ENCODE measurements at places on chromosomes 12 and 14. TPM values are rescaled to one million over a fixed set of nuclear protein-coding genes. Genes with fewer than 3 reads are reported as not detected.

C1S gene
- 30.7 TPM for total RNA-seq

P2RX2 gene
- not detected for total RNA-seq

LRTM2 gene
- not detected for total RNA-seq

MAP3K9 gene
- total RNA-seq, result 0.51 TPM

- peaks cover 7% of the 10 kb centered on the region for H3K4me1 ChIP-seq
- no peak overlapping the region for H3K4me3 ChIP-seq
- DNase-seq, result no peak
- H3K27me3 ChIP-seq, result peaks cover 3% of the 10 kb centered on the region
- H3K27ac ChIP-seq, result peak overlapping the region; percentile 13
- H3K36me3 ChIP-seq, result no peaks in the 10 kb centered on the region
These were observed 96.8 kb upstream of the IFNG-AS1 start for GRCh38 chr12:67892259-67893021.

DNA sequence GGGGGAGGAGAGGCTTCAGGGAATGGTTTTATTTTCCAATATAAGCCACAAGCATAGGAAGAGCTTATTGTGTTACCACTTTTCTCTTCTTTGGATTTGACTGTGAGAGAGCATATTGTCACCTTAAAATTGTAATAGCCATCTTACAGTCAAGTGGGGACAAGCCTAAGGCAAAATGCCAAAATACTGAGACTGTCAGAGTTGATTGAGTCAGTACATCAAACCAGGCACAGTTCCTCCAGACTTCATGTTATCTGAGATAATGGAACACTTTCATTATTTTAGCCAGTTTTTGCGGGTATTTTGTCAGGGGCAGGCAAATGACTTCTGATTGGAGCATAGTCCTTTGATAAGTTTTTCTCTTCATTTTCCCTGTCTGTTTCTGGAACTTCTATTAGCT, 19.5 kb upstream of the NUBPL start:
- H3K4me1 ChIP-seq, result no peaks in the 10 kb centered on the region
- H3K27me3 ChIP-seq, result peaks cover 2% of the 10 kb centered on the region
- no peak overlapping the region for H3K4me3 ChIP-seq
- DNase-seq, result no peak
- H3K27ac ChIP-seq, result no peak overlapping the region

DNA sequence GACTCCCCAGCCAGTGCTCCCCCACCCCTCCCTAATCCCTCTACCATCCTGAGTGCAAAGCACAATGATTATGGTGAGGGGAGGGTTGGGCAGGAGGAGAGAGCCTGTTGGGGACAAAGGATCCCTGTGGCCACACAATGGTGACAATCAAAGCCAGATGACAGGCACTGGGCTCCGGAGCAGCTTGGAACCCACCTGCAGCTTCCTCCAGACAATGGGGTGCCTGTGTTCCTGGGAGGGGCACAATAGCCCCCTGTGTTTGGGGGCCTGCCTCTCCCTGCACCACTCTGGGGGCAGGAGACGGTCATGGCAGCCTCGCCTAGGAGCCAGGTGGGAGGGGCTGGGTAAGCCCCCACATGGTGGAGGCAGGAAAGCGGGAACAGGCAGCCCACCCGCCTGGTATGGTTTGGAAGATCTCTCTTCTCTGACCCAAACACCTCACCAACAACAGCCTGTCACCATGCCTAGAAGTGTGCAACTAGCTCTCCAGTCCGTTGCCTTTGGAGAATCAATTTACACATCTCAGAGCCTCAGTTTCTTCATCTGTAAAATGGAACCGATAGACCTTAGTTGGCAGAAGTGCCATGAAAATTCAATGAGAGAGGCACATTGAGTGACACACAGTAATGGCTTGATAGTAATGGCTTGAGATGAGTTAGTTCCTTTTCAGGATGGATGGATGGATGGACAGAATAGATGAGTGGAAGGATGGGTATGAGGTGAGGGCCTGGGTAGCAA, 53.0 kb downstream of the MVK start:
- no peak overlapping the region for H3K4me3 ChIP-seq
- H3K27ac ChIP-seq, result no peak overlapping the region
- peaks cover 6% of the 10 kb centered on the region for H3K4me1 ChIP-seq
- H3K27me3 ChIP-seq, result peaks cover 34% of the 10 kb centered on the region
- DNase-seq, result no peak

Data from HFFc6 (cell line).